ENCODE measurements at places on chromosomes 4 and X.

DNA sequence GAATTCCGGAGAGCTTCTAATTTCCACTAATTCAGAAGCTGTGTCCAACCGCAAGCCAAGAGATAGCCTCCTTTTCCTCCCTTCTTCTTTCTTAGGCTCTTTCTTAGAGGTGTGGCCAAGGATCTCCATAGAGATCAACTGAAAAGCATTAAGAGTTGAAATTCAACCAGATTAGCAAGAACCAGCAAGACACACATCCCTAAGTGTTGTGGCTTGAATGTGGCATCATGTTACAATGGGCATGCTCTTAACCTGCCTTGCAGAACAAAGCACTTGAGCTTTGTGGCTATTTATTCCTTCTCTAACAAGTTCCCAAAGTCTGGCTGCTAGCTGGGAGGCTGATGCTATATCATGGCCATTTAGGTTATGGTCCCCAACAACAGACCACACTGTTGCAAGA is 10.4 kb downstream of the ANOS1 start:
- no peak for DNase-seq

GRCh38 chrX:84188320-84188834 is 378 bp upstream of the RPS6KA6 start:
- peak; percentile 2 for DNase-seq

- no peak for DNase-seq
Observed at GRCh38 chrX:11375614-11376119, 82.5 kb downstream of the AMELX start.

- no peak for DNase-seq
Observed at GRCh38 chr4:106162278-106162677, 153.7 kb downstream of the TBCK start.

DNA sequence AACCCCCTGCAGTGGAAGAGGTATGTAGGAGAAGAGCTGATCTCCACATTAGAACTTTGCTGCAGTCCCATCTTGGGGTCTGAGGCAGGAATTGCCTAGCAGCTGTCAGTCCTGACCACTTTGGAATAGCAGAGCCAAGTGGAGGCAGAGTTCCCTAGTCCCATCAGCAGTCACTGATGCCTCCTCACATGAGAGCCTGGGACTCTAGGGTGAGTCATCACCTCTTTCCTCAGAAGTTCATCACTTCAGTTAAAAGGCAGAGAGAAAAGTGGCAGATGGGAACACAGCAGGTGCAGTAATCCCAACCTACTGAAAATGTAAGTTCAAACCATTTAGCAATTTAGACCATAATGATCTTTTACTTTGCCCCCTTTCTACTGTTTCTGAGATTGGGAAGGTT is 73.9 kb upstream of the MED14 start:
- DNase-seq = no peak

GRCh38 chr4:21655031-21655430 is 293.5 kb downstream of the KCNIP4 start:
- DNase-seq = no peak
